ENCODE measurements at places on chromosomes 6 and 20.

GRCh38 chr20:8115436-8115835, 16.6 kb upstream of the PLCB1 start:
- DNase-seq, result no peak

DNA sequence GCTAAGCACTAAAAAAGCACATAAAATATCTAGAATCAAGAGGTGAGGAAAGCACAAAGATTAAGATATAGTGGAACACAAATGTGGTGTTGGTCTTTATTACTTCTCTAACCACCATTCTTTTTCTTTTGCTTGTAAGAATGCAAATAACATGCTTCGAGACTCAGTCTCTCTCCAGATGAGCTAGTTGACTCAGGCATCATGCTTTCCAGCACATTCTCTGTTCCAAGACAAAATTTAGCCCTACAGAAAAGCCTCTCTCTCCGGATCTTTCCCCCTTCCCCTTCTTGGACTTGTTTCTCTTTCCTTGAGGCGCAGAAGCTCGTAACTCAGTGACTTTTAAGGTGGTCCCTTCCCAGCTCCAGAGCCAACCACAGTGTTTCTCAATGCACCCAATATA, 91.0 kb downstream of the FNDC1 start:
- no peak for DNase-seq

GRCh38 chr6:127949251-127949650, 48.4 kb upstream of the THEMIS start:
- no peak for DNase-seq

DNA sequence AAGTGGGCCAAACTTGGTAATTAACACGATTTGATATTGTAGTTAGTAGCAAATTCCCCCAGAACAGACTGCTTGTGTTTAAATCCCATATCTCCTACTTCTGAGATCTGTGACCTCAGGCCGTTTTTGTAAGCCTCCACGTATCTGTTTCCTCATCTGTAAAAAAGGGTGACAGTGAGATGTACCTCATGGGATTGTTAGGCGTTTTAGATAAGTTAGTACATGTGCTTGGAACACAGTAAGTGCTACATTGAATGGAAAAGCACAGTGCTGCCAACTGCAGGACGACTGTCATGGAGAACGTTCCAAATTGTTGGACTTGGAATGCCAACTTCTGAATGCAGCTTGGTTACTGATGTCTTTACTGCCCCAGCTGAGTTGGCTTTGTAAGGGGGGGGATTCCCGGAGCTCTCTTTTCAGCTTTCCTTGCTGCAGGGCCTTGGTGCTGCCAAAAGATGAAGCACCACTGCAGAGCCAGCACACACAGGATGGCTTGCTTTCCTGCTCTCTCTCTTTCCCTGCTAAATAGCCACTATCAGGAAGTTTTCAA, 108.6 kb downstream of the OPN5 start:
- DNase-seq, result no peak

DNA sequence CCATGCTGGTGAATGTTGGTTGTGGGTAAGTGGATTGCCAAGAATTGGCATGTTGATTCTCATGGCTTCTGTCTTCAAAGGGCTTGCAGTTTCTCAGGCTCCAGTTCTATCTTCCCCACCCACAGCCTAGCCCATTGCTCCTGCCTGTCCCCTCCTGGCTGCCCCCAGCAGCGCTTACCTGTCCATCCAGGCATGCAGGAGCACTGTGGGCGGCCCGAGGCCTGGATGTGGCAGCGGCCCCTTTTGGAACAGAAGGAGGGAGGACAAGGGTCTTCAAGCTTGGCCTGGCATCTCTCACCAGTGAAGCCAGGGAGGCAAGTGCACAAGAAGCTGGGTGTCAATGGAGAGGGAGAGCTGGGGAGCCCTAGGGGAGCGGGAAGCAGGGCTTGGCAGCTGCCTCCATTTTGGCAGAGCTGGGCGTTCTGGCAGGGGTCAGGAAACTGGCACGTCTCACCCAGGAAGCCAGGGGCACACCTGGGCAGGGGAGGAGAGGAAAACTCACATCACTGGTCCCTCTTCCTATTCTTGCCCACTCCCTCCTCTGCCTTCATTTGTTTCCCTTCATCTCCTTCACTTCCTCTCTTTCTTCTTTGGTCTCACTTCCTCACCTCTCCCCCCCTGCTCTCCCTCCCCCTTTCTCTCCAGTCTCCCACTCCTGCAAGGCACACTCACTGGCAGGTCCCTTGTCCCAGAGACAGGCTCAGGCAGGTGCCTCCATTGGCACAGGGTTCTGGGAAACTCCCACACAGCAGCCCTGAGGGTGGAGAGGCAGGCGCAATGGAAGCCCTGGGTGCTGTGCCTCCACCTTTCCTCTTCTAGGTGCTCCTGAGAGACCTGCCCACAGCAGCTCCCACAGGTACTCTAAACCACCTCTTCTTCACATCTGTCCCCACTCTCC, 1.3 kb downstream of the NOTCH4 start:
- DNase-seq, result no peak

GRCh38 chr6:116385459-116385802, 14.7 kb downstream of the DSE start:
- no peak for DNase-seq

DNA sequence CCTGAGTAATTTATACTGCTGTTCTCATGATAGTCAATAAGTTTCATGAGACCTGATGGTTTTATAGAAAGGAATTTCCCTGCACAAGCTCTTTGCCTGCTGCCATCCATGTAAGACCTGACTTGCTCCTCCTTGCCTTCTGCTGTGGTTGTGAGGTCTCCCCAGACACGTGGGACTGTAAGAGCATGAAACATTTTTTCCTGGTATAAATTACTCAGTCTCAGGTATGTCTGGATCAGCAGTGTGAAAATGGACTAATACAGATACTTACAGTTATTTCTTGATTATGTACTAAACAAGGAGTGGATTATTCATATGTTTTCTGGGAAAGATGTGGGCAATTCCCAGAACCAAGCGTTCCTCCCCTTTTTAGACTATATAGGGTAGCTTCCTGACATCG, 1.9 kb upstream of the TRIM38 start:
- DNase-seq, result peak; percentile 58

DNA sequence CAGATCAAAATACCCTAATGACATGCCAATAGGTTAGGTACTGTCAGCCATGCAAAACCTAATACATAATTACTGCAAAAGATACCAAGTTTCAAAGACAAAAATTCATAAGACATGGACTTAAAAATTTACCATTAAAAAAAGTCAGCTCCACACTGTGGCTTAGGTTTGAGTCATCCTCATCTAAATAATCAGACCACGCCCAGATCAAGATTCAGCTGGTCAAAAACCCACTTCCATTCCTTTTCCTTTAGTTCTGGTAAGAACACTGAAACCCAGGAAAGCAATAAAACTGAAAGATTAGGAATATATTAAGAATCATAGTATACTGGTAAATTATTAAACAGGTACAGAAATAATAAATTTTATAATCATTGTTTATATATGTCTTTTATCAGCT, 81.0 kb upstream of the ASF1A start:
- DNase-seq, result no peak

GRCh38 chr6:49540614-49541013, 9.9 kb upstream of the C6orf141 start:
- no peak for DNase-seq

Data from CD4-positive, alpha-beta T cell treated with Interleukin-2 at 100 ng/mL for 4 hours (primary cell).